Thyroid gland (tissue), 4 donors: ENCODE measurements at places on chromosomes 4 and X. TPM values are rescaled to one million over a fixed set of nuclear protein-coding genes. Genes with fewer than 3 reads are reported as not detected.

The PRKG2 gene
- total RNA-seq: 1.2 TPM

The FAM9C gene
- total RNA-seq: 0.11 TPM

The IL13RA2 gene
- total RNA-seq: 1.2 TPM

The GPM6B gene
- total RNA-seq: 9.9 TPM

The NMU gene
- total RNA-seq: not detected

DNA sequence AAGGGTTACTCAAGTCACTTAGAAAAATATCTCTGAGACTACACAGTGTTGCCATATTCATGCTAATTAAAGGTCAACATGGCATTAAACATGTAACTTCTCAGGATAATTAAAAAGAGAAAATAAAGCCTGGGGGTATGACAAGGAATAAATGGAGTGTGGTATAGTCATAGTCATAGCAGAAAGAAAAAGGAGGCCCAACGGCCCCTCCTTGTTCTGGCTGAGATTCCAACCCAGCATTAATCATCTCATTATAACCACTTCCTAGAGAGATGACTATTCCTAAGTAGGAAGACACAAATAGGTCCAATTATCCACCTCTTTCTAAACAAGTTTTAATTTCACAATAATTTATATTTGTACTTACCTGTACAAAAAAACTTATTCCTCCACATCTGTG lies 778.4 kb upstream of the AADAT start:
- DNase-seq: no peak

DNA sequence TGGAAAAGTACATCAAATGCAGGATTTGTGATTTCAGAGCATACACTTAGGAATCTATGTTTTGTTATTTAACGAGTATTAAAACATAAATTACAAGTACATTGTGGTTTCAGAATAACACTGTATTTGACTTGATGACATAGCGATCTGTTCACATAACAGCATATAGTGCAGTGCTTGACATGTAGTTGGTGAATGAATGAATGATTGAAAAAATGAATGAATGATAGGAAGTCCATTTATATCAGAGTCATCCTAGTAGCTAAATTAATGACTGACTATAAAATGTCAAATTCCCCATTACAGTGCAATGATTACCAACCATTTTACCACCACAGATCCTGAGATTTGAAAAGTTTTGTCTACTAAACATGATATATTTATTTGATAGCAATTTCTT lies 114.6 kb upstream of the FAT1 start:
- DNase-seq: no peak

DNA sequence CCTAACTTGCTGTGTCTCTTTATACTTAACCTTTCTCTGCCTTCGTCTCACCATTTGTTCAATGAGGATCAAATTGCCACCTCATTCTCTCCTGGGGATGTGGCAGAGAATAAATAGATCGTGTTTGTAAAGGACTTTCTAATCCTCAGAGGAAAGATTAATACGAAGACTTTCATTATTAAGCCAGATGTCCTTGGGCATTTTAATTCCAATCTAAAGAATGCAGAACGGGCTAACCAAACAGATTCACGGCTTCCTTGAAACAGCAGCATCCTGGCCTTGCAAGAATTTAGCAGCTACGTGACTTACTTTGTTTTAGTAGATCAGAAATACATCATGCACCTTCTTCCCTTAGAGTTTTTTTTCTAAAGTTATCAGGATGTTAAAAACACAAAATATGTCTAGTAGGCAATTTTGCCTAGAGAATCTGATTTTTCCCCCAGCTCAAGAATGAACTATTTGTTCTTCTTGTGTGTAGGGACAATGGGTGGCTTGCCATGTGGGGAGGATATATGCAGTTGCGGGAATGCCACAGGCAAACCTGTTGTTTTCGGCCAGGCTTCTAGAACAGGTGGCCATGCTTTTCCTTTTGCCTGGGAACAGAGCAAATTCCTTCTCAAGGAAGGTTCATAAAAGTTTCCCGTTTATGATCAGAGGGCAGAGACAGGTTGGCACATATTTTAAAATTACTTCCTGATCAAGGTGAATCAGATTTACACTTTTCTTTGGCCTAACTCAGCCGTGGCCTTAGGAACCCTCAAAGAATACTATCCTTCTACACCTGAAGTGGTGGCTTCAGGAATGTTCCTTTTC lies 3.0 kb downstream of the MID1 start:
- no peak for DNase-seq

GRCh38 chr4:25377572-25378436 lies 741 bp downstream of the ANAPC4 start:
- DNase-seq: no peak

DNA sequence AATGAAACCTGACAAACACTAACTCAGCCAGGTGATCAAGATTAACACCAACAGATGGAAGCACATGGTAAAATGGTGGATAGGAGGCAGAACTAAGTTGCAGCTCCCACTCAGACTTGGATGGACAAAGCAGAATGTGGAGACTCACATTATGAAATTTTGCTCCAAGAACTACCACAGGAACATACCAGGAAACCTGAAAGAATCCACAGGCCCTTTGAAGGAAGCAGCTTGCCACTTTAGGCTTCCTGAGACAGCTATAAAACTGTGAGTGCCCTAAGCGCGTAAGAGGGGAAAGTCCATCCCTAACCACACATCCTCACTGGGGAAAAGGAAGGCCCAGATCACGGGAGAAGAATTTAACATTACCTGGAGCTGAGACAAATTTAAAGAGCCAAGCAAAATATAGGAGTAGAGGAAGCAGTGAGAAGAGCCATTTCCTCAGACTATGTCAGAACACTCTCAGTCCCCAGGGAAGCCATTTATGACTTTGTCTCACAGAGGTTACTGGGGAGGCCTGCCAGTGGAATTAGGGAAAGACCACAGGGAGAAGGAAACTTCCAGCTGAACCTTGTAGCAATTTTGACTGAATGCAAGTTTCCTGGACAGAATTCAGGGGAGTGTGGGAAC lies 224.5 kb downstream of the TEX13C start:
- no peak for DNase-seq

GRCh38 chrX:9339603-9340491 lies 125.0 kb upstream of the TBL1X start:
- DNase-seq: no peak

DNA sequence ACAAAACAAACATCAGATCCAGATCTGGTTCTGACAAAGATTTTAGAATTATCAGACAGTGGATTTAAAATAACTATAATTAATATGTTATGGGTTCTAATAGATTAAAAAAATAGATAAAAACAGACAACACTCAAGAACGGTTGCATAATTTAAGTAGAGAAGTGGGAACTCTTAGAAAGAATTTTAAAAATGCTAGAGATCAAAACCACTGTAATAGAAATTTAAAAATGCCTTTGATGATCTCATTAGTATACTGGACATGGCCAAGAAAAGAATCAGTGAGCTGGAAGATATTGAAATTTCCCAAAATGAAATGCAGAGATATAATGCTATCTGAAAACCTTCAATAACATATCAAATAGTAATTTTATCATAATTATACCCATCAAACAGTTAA lies 28.3 kb upstream of the DYNLT3 start:
- no peak for DNase-seq
